Pancreas (tissue), 10 donors: ENCODE measurements at places on chromosomes 5 and 9.

DNA sequence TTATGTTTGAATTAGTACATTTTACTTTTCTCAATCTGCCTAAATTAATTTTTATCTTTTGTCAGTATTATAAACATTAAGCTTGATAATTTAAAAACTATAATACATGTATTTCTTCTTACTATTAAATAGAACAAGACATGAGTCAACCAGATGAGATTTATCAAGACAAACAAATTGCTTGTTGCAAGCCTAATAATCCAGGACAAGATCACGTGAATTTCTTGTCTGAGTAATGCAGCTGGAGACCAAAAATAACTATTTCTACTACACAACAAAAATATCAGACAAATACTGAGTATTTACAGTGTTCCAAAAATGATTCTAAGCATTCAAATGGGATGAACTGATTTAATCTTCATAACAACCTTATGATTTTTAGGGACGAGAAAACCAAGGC is 339.1 kb upstream of the PRR16 start:
- DNase-seq, result no peak

- DNase-seq, result no peak
Observed at GRCh38 chr5:119930490-119930889, 301.1 kb downstream of the FAM170A start.

DNA sequence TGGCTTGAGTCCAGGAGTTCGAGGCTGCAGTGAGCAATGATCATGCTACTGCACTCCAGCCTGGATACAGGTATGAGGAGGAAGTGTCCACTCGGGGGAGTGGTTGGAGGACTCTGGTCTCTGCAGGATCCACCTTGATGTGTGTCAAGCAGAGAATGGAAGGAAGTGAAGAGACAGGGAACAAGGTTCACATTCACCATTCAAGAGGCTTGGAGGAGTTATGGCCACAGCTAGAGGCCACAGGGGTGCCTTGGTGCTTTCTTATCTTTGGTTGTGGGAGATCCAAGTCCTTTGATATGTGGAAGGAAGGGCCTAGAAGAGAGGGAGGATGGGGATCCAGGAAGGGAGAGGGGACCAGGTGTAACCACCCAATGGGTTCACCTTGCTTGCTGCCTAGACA is 5.4 kb upstream of the CERCAM start:
- DNase-seq, result no peak

GRCh38 chr5:76337953-76338451 is 65.1 kb upstream of the IQGAP2 start:
- DNase-seq, result no peak

DNA sequence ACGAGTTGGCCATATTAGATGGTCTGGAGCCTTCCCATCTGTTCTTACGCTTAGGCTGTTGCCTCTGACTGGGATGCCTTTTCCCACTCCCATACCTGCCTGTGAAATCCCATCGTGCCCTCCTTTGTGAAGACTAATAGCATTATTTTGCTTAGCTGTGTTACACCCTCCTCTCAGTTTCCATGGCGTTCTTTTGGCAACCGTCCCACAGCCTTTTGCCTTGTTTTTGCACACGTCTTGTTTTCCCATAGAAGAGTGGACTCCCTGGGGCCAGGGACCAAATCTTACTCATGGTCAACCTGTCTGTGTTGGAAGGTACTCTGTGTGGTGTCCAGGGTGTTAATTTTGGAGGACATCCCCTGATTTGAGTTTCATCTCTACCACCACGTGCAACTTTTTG is 242.1 kb downstream of the HSPA4 start:
- DNase-seq, result no peak
